ENCODE measurements at places on chromosomes 12 and 14.

- no peak for DNase-seq
These were observed 25.1 kb downstream of the SLC4A8 start for GRCh38 chr12:51449580-51450246.

DNA sequence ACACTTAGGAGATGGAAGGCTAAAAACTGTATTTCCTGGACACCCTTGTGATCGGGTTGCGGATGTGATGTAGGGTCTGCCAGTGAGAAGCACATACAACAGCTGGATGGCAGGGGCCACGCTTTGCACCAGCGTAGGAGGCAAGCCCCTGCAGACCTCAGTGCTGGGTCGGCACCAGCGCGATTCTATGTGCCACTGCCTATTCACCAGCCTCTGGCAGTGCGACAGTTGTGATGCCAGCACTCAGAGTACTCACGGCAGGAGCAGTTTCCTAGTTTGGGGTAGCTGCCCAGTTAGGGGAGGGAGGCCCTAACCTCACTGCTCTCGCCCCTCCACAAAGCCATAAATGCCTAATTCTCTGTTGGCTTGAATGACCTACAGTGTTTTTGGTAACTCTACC lies 31.6 kb downstream of the SPTLC2 start:
- DNase-seq: no peak

GRCh38 chr14:94356379-94357056 lies 31.9 kb downstream of the SERPINA1 start:
- DNase-seq: peak; percentile 16

GRCh38 chr12:110796952-110797351 lies 49.8 kb upstream of the CCDC63 start:
- DNase-seq: no peak

DNA sequence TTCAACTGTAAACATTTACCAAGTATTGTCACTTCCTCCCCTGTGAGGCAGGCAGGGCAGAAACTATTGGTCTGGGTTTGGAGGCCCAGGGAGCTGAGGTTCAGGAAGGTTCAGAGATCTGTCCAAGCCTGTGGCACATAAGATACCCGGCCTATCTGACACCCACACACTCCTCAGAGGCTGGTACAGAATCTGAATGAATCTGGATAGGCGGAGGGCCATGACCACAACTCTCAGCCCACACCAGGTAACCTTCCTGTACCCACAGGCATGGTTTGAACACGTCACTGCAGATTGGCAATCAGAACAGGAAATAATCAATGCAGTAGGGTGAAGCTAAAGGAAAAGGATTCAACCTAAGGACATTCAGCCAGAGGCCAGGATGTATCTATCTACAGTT lies 92.8 kb upstream of the TMCC3 start:
- no peak for DNase-seq

GRCh38 chr12:109998241-109998903 lies 858 bp upstream of the ANKRD13A start:
- no peak for DNase-seq

- DNase-seq: no peak
These were observed 91.2 kb downstream of the WNK1 start for GRCh38 chr12:843609-844008.
